8988T (cell line): ENCODE measurements at places on chromosomes 7 and 10.

- DNase-seq: no peak
Measured at GRCh38 chr7:37068038-37068437, 343.7 kb upstream of the AOAH start.

- no peak for DNase-seq
Measured at GRCh38 chr7:121871188-121871587, 1.8 kb upstream of the PTPRZ1 start.

- no peak for DNase-seq
Measured at GRCh38 chr10:116961406-116962251, 43.4 kb downstream of the SHTN1 start.

DNA sequence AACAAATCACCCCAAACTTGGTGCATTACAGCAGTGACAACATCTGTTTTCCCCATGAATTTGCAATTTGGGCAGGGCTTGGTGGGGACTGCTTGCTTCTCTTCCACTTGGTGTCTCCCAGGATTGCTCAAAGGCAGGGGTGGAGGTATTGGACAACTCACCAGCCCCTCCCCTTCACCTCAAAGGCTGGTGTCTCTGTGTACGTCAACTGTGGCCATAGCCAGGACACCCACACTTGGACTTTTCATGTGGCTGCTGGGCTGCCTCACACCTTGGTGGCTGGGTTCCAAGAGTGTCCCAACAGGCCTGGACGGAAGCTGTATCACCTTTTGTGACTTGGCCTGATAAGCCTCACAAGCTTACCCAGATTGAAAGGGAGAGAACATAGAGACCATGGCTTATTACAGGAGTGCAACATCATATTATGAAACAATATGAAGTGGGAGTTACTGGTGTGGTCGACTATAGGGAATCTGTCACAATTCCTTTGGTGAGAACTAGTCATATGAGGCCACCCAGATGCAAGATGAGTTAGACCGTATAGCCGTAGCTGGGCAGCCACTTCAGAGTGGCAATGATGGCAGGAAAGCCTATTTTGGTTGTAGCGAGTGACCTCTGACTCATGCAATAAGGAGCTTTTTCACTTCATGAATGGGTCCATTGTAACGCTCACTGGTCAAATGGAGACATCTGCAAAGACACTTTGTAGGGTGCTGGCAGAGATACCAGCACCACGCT, 187.6 kb upstream of the ITGB1 start:
- DNase-seq: no peak

GRCh38 chr7:104900525-104901239, 113.3 kb upstream of the KMT2E start:
- DNase-seq: no peak

GRCh38 chr7:105137898-105138297, 123.9 kb downstream of the KMT2E start:
- DNase-seq: no peak

GRCh38 chr10:3848775-3849635, 64.0 kb upstream of the KLF6 start:
- no peak for DNase-seq

DNA sequence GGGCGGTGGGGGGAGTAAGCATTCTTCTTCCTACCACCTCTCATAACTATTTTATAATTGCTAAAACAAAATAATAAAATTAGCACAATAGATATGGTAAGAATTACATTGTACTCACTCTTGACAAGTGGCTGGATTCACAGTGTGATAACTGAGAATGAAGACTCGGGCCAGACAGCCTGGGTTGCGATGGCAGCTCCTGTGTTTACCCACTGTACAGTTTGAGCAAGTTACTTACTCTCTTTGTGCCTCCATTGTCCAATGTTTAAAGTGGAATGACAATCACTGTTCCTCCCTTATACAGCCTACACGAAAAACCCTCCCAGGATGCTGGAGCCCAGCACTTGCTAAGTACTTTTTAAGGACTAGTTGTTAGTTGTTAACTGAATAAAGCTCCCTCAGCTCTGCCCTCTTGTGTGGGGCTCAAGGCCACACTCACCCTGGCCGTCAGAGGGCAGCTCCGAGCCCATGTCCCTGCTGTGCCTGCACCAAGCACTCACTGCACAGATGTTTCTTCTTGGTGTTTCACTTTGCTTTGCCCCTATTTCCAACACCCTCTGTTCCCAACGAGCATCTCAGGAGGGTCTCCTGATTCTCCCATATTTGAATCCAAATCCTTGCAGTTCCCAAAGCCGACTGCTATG, 56.4 kb upstream of the NPS start:
- no peak for DNase-seq

GRCh38 chr10:71666639-71667386, 52.8 kb downstream of the C10orf105 start:
- no peak for DNase-seq

DNA sequence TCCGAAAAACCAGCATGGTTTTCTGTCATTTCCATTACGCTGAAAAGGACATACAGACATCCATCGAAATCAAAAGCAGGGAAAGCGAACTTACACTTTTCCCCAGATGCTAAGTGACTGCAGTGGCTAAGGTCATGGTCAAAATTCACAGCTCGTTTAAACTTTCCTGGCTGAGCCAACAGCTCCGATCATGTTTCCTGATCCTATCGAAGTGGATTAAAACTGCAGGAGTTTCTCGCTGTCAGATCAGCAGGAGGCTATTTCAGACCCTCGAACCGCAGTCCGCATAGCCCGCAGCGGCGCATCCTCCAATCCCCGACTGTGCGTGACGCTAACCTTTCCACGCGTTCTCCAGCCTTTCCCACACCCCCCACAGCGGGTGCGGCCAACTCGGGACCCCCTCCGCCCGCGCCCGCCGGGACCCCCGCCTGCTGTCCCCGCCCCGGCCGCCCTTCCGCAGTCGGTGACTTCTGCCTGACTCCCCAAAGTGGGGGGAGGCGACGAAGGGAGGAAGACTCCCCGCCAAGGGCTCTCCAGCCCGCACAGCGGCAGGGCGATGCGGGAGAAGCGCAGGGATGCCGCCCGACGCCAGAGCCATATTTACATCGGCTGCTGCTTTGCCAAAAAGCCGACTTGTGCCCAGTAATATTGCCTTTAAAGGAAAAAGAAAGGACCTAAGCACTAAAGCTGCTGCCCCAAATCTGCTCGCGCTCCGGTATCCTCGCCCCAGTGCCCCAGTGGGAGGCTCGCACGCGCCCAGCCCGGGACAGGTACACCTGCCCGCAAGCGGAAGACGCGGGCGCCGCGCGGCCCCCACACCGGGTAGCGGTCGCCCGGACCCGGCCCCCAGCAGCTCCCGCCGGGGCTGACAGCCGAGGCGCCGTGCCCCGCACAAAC, 1.2 kb downstream of the PIP4K2A start:
- peak; percentile 24 for DNase-seq

DNA sequence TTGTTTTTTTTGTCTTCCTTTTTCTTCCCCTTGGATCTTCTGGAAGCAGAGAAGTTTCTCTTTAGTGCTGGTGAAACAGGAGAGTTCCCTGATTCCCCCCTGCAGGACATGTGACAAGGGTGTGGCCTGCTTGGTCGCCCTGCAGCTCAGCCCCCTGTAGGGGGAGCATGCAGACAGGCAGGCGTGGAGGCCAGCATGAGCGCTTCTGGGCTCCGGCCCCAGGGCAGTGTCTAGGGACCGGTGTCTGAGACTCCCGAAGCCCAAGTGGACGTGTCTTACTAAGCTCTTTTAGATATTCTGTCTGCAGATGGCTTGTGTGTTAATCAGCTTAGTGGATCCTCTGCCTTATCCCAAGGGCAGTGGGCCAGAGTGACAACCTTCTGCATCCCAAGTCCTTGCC, 26.1 kb downstream of the PRSS58 start:
- DNase-seq: peak; percentile 28

DNA sequence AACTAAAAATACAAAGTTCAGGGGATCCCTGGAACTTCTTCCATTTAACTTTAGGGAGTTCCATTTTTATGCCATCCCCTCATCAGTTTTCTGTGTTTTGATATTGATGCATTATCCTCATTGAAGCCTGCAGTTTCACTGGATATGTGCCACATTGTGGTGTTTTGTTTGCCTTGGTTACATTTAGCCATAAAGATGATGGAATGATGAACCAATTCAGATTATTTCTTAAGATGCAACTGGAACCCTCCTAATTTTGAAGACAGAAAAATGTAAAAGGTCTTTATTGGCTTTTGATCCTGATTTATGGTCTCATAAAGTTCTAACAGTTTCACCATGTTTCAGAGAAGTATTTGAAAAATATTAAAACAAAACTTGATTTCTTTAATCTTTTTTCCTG, 314.2 kb upstream of the KLF6 start:
- no peak for DNase-seq

- DNase-seq: no peak
Measured at GRCh38 chr10:105540381-105540780, 899.3 kb downstream of the SORCS3 start.

DNA sequence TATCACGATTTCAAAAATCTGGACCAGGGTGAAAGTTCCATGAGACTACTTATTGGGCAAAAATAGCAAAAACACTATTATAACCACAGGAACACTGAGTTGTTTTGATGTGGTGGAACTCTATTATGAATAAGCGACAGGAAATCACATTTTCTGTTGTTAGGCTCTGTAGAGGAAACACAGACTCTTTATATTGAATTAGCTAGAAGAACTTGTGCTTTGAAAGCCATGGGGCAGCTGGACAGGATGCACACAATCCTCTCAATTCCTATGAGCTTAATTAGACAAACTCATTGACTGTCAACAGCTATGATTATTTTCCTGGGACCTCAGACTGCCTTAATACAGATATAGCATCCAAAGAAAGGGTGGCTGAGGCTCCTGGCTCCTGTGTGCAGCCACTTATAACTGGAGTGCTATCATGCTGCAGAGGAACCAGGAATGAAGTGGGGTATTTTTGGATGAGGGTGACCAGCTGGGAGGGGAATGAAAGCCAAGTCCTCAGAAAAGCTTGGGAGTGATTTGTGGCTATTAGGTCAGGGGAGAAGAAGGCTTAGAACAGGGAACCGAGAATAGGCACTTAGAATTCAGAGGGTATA, 657.3 kb downstream of the TYW1 start:
- no peak for DNase-seq

GRCh38 chr10:51920672-51921071, 221.3 kb upstream of the CSTF2T start:
- DNase-seq: no peak

- DNase-seq: no peak
Measured at GRCh38 chr10:84415539-84416244, 87.3 kb downstream of the CCSER2 start.

- no peak for DNase-seq
Measured at GRCh38 chr10:117003336-117003735, 1.7 kb downstream of the SHTN1 start.

DNA sequence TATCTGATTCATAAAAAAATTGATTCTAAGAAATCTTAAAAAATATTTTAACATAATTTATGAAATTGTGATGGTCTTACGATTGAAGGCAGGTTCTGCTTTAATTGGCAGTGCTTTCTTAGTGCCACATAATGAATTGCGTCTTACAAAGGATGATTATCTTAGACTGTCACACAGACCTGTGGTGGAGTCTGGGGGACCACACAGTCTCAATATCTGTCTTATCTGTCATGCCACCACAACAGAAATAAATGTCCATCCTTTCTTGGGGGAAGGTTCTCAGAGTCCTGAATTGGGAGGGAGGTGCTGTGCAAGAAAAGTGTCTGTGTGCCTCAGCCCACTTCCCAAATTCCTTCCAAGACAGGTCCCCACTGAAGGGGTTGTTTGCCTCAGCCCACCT, 34.0 kb downstream of the ZDHHC6 start:
- no peak for DNase-seq

DNA sequence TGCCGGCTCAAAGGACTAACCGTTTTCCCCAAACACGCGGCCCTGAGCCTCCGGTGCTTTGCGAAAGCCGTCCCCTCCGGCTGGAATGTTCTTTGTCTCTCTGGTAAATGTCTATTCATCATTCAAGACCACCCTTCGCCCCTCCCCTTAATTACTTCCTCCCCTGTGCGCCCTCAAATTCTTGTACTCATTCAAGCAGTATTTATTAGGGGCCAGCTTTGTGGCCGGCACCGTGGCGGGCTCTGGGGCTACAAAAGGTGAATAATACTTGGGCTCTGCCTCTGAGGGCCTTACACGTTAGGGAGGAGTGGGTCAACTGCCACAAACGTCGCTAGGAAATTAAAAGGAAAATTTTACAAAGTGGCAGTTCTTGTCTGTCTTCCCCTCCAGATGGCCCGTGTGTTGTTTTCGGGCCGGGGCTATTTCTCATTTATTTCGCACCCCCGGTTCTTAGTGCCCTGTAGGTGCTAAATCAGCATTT, 1.5 kb upstream of the MEST start:
- no peak for DNase-seq

- no peak for DNase-seq
Measured at GRCh38 chr7:14024406-14024805, 34.9 kb upstream of the ETV1 start.

- DNase-seq: no peak
Measured at GRCh38 chr10:100993986-100994708, 5.5 kb upstream of the LZTS2 start.

- DNase-seq: no peak
Measured at GRCh38 chr10:49678827-49679479, 498 bp upstream of the C10orf53 start.

DNA sequence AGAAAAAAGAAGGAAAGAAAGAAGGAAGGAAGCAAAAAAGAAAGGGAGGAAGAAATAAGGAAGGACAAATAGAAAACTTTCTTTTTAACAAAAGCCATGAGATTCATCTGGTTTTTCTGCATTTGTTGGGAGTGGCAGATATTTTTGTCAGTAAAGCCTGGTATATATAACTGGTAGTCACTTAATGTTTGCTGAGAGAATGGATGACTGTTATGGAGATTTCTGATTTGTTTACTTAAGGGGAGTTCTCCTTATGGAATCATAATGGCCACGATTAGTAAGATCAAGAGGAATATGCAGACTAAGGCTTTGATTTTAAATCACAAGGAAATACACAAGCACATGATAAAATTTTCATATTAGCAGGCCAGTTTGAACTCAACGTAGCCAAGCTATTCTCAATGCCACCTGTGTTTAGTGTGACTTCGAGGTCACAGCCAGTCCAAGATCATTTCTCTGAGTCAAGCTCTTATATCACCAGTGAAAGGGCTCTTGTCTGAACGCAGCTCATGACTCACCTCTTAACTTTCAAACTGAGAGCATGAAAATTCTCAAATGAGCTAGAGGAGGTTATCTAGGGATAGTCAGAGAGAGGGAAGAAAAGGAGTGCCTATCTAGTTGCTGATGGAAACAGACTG, 445.1 kb upstream of the ZMIZ1 start:
- no peak for DNase-seq

GRCh38 chr10:30353851-30354250, 4.8 kb upstream of the MTPAP start:
- no peak for DNase-seq
